Lung microvascular endothelial cell (primary cell): ENCODE measurements at places on chromosomes 6 and 20.
A peak's percentile ranks its signal among the peaks of the same experiment; 100 is the strongest.

- DNase-seq, result peak; percentile 80
Observed at GRCh38 chr6:30556906-30557682, at the start of gene PRR3. TSS of gene PRR3 (plus strand) at chr6:30557295. CDS start at chr6:30557345, 50 bp downstream.

GRCh38 chr6:163226836-163227485 lies 187.6 kb upstream of the QKI start:
- DNase-seq, result no peak

GRCh38 chr20:54023406-54023805 lies 47.0 kb downstream of the BCAS1 start:
- no peak for DNase-seq

DNA sequence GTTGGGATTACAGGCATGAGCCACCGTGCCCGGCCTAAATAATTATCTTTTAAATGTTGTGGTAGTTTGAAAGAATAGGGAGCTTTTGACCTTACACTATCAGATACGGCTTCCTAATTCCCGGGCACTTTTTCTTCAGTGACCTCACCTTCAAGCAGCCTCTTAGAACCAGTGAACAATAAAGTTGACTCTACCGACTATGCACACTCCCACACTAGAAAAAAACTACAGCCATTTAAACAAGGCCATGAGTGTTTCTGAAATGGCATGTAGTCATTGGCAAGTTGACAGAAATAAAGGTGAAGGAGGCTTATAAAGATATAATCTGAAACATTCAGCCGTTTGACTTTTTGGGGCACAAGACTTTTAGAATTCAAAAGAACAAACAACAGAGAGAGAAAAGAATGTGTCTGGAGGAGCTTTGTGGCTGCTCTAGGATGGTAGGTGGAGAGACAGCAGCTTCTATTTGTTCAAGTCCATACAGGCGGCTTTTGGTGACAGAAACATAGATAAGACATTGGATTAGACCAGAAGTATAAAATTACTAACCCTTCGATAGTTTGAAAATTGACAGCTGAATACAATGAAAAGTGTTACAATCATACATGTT lies 75.2 kb downstream of the GJA1 start:
- DNase-seq, result no peak

DNA sequence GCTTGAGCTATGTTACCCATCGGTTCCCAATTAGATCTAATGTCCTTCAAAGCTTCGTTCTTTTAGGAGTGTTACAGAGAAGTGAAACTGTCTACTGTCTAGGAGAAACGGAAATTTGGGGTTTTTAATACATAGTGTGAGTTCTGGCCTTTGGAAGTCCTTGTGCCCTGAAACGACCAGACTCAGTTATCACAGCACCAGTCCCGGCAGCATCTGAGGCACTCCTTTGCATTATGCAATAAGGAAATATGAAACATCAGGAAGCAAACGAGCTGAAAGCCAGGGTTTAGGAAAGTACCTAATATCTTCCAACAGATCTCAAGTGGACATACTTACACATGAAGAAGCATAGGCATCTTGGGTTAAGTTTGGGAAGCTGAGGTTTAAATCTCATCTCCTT lies 61.8 kb upstream of the ADGRF1 start:
- DNase-seq, result no peak

DNA sequence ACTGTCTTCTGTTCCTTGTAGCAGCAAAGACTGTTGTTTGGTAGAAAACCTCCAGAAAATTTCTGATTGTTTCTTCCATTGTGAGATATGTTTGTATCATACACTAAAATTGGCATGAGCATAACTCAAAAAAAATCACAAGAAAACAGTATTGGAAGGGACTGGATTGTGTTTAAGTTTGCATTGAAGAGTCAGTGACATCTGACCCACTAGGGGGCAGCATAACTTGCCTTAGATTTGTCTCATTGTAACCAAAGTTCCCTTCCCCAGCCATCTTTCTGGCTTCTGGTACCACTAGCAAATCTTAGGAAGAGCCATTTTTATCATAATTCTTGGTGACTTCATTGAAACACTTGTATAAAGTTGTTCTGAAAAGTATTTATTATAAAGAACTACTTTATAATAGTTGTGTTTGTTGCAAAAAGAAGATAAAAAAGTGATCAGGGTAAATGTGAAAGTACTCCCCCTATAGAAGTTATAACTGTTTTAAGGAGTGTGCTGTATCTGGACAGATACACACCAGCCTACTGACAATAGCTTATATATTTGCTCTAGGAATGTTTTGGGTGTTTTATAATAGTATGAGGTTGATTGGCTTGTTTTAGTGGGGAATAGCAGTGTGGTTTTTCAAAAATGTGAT lies 7.7 kb downstream of the CSTF1 start:
- DNase-seq, result peak; percentile 84

- no peak for DNase-seq
Observed at GRCh38 chr6:39221779-39222641, 7.3 kb downstream of the KCNK5 start.

- DNase-seq, result no peak
Observed at GRCh38 chr6:31096656-31097055, 15.7 kb downstream of the C6orf15 start.

DNA sequence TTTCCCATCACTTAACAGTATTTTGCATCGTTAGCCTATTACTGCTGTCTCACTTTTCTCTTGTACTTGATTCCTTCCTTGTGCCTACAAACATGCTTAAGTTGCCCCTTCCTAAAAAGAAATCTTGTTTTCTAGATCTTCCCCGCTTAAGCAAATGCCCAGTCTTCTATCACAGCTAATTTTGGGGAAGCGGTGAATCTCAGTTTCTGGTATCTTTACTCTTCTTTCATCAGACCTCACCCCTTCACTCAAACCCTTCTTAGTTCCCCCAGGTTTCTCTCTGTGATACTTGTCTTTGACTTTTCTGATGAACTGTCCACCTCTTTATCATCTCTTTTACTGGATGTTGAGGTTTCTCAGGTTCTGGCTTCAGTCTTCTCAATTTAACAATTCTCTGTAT lies 14.2 kb downstream of the VAPB start:
- DNase-seq, result no peak

GRCh38 chr20:13430346-13431002 lies 208.3 kb downstream of the TASP1 start:
- no peak for DNase-seq

DNA sequence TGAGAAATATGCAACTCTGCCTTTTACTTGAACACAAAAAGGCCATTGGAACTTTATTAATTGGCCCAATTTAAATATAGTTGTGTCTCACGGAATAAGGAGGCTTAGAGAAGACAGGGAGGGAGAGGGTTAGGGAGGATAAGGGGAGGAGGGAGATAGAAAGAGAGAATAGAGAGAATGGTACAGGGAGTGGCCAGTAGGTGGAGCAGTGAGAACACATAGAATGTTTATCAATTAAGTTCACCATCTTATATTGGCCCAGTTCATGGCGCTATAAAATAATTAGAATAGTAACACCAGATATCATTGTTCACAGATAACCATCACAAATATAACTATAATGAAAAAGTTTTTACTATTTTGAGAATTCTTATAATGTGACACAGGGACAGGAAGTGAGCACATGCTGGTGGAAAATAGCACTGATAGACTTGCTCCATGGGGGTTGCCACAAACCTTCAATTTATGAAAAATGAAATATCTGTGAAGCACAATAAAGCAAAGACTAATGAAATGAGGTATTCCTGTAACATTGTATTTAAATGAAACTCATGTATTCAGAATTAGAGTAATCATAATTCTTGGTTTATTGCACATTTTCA lies 374.1 kb upstream of the MANEA start:
- DNase-seq, result peak; percentile 46

DNA sequence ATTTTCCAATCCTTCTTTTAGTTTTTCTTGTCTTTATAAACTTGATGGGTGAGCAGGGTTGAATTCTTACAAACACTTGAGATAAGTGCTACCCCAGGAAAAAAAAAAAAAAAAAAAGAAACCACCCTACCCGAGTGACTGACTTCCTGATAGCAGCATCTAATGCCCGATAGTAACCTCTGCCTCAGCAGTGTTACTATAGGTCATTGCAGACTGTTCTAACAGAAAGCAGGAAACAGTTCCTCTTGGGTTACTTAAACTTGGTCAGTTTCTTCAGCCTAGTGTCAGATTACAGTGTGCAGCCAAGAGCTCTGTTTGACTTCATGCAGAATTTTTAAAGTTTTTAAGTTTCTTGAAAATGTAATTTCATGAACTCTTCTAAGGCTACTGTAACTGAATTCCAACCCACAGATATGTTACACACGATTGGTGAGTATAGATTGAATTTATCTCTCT lies 2.1 kb downstream of the MYLIP start:
- DNase-seq, result peak; percentile 35

DNA sequence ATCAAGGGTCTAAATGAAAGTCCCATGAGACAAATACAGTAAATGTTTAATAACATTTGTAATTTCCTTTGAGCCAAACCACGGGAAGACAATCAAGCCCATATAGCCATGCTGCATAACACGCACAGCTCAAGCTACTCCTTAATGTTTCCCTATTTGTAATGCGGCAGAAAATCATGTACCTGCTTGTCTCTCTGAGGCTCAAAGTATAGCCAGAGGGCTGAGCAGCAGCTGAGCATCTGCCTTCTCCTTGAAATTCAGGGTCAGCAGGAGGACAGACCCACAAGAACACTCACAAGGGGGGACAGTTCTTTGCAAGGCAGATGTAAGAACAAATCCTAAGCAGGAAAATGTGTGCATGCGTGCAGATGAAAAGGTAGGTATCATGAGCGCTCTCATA lies 45.8 kb upstream of the JARID2 start:
- no peak for DNase-seq

GRCh38 chr20:38674092-38674764 lies 50.1 kb upstream of the SLC32A1 start:
- peak; percentile 77 for DNase-seq

DNA sequence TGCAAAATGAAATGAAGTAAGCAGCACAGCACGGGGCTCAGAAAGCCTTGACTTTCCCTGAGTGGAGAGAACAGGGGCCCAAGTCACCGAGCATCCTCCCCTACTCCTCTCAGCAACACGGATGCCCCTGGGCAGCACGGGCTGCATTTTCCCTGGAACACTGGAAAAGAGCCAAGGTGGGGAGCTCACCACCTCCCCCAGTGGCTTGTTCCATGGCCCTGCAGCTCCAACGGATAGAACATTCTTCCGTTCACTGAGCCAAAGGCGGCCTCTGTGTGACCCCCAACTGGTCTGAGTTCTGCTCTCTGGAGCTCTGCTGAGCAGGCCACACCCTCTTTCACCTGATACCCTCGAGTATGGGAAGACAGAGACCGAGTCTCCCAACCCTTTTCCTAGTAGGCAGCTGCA lies 20.8 kb upstream of the EMILIN3 start:
- peak; percentile 74 for DNase-seq

DNA sequence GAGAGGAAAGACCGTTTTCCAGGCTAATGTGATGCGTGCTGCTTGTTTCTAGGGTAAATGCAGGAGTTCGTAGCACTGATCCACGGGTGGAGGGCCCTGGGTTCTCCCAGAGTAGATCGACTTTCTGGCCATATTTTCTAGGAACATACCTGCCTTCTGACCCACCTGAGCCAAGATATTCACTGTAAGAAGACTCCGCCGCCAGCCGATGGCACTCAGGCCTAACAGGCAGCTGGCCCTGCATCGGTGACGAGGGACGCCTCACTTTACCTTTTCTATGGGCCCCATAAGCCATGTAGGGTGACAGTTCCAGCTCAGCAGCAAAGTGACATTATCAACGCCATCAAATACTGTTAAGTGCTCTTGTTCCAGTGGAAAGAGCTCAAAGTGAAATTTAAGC lies 30.2 kb upstream of the FRMD1 start:
- no peak for DNase-seq

- DNase-seq, result no peak
Observed at GRCh38 chr20:37781626-37782025, 87.8 kb downstream of the CTNNBL1 start.

DNA sequence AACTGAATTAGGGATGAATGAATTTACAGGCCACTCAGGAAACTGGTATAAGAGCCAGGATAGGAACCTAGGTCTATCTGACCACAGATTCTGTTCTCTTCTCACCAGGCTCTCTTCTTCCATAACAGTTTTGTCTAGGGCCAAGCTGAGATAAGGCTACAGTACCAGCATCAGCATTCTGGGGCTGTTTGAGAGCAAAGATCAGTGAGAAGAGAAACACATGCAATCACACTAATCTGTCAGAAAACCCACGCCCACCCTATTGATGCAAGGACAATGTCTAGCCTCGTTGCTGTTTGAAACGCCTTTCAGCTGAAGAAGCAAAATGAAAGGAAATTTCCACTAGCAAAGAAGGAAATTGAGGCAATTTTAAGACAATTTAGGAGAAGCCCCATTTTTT lies 137.7 kb downstream of the LCA5 start:
- no peak for DNase-seq

DNA sequence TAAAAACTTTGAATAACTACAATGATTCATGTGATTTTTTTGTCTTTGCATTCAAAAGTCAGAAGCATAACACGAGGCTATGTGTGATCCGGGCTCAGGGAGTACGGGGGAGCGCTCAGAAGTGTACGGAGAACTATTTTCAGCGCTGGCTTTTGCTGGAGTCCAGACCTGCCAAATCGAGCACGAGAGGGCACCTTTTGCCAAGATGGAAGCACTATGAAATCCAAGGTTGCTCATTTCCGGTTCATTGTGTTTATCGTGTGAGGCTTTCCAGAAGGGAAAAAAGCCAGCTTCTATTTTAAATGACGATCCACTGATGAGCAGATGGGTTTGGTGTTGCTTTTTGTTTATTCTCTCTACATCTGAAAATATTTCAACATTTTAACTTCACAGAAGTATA lies 11.3 kb downstream of the RAMACL start:
- peak; percentile 71 for DNase-seq

DNA sequence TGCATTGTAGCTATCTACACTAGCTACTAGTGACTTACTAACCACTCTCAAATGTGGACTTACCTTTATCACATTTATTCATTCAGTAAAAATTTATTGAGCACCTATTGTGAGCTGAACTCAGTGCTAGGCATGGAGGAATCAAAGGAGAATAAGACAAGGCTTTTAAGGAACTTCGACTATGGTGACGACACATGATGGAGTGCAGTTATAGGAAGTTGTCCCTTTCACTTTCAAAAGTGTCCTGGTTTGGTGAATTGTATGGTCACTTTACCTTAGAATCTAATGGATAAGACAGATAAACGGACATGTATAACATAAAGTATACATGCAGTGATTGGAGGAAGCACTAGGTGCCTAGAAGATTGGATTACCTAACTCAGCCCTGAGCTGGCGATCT lies 4.3 kb downstream of the AKAP7 start:
- no peak for DNase-seq

DNA sequence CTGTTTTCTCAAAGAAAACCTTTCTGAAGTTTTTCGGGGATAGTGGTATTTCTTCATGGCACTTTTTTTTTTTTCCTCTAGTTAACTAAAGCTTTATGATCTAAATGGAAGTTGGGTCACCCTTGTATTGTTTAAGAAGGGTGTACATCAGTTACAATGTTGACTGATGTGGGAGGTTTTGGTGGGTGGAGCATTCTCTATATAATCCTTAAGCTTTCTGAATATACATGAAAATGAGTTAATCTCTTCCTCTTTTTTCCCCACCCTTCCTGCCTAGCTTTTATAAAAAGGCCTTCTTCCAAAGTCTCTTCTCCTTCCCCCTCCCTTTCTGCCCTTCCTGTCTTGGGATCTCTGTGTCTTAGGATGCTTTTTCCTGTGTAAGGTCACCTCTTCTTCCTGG lies 47.2 kb downstream of the DHX35 start:
- no peak for DNase-seq

GRCh38 chr6:40996591-40997233 lies 42.3 kb downstream of the UNC5CL start:
- peak; percentile 45 for DNase-seq
